ENCODE measurements at places on chromosomes 2 and 18. TPM values are rescaled to one million over a fixed set of nuclear protein-coding genes. Genes with fewer than 3 reads are reported as not detected.

Gene PDCL3
- 34.3 TPM for polyA plus RNA-seq

Gene DSG1
- polyA plus RNA-seq = not detected

Gene RANBP2
- polyA plus RNA-seq = 33.5 TPM

Gene CNDP1
- polyA plus RNA-seq = 0.13 TPM

Gene EIF2B4
- 32.7 TPM for polyA plus RNA-seq

Gene LIMS2
- 41.3 TPM for polyA plus RNA-seq

Gene MYO1B
- polyA plus RNA-seq = 67.5 TPM

Gene GNAL
- polyA plus RNA-seq = 1.1 TPM

Gene AOX1
- polyA plus RNA-seq = 0.67 TPM

Gene GAREM1
- polyA plus RNA-seq = 7.3 TPM

Gene ZNF513
- 14.2 TPM for polyA plus RNA-seq

Gene LYG1
- polyA plus RNA-seq = 2.8 TPM

Gene MLPH
- polyA plus RNA-seq = 1.0 TPM

Gene B3GNT2
- 7.4 TPM for polyA plus RNA-seq

Gene CFC1
- not detected for polyA plus RNA-seq

Gene ANKAR
- polyA plus RNA-seq = 7.6 TPM

Gene PCARE
- 0.25 TPM for polyA plus RNA-seq

Gene OR6B3
- polyA plus RNA-seq = not detected

Gene FLACC1
- 1.4 TPM for polyA plus RNA-seq

Gene REG1B
- polyA plus RNA-seq = not detected

Gene PRKCE
- polyA plus RNA-seq = 5.1 TPM

Gene CTAGE1
- polyA plus RNA-seq = not detected

Gene STARD7
- polyA plus RNA-seq = 105 TPM

Gene TNFRSF11A
- polyA plus RNA-seq = 2.8 TPM

Gene ANKRD39
- polyA plus RNA-seq = 7.5 TPM

Gene EMX1
- polyA plus RNA-seq = 0.08 TPM

Gene SERPINB11
- not detected for polyA plus RNA-seq

Gene ZNF521
- 43.7 TPM for polyA plus RNA-seq

Gene COMMD1
- 63.9 TPM for polyA plus RNA-seq

Gene CD8A
- polyA plus RNA-seq = 0.22 TPM

Gene SDC1
- polyA plus RNA-seq = 6.0 TPM

Gene CEP68
- polyA plus RNA-seq = 26.0 TPM

Gene MAB21L4
- polyA plus RNA-seq = not detected

Data from forelimb muscle (tissue), 1 donor.